ENCODE measurements at places on chromosomes 7 and 10.
A peak's percentile ranks its signal among the peaks of the same experiment; 100 is the strongest.

- no peak for DNase-seq
These were observed 14.2 kb downstream of the TFAM start for GRCh38 chr10:58399410-58399809.

- DNase-seq, result no peak
These were observed 481.3 kb downstream of the DNAJB6 start for GRCh38 chr7:157817944-157818700.

DNA sequence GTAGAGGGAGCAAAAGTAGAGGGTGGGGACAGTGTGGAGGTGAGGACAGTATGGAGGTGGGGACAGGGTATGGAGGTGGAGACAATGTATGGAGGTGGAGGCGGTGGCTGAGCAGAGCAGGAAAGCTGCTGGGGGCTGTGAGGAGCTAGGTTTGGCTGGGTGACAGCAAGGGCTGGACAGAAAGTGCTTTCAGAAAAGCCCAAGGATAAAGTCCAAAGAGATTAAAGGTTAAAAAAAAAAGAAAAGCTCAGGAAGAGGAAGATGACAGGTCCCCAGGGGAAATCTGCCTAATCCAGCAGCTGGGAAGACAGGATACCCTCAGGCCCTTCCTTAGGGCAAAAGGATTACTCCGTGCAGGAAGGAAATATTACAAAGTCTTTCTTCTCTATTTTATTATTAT lies 32.1 kb upstream of the PFKFB3 start:
- no peak for DNase-seq

DNA sequence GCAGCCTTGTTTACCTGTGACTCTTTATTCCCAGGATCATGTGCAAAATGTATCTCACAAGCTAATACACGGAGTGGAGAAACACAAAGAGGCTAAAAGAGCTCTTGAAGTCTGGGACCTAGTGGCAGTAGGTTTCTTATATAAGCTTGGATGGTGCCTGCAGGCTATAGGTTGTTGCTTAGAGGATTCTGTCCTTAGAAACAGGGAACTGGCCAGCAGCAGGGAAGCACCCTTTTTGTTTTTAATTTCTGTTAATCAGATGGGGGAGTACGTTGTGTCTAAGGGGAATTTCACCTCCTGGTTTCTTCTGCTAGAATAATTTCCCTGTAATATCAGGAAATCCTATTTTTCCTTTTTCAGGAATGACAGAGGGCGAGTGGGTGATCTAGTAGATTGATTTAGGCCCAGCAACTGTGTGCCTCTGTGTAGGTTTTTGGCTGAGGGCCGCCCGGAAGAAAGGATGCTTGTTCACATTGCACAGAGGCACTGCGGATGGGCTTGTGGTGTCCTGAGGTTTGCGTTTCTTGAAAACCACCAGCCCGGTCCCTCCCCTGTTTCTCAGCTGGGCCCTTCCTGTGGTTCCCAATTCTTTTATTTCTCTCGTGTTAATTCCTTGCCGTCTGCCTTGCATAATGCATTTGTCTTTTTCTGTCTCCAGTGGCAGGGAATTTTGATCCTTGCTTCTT lies 158.0 kb downstream of the CAMK1D start:
- DNase-seq, result no peak

- no peak for DNase-seq
These were observed 501.6 kb downstream of the GALNT17 start for GRCh38 chr7:71633551-71634008.

DNA sequence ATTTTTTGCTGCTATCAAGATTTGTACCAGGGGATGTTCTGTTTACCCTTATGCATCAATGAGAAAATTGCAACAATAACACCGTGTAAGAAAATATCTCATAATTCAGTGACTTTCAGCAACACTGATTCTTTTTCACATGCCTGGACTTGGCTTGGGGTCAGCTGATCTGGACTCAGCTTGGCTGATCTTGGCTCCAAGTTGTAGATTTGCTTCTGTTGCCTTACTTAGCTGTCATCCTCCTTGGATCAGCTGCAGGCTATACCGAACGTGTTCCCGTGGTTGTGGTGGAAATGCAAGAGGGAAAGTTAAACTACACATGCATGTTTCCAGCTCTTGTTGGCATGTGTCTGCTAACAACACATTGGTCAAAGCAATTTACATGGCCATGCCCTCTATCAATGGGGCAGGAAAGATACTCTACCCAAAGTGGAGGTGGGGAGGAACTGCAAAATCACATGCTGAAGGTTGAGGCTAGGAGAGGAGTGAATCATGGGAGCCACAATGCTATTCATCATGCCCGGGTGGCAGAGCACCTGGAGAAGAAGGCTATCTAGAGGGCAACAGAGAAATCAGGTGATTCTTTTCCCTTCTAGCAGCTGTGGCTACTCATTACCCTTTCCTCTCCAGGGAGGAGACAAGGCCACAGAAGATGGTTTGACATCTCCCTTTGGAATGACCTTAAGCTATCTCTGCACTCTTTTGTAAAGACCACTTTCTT lies 1276.3 kb upstream of the AUTS2 start:
- no peak for DNase-seq

DNA sequence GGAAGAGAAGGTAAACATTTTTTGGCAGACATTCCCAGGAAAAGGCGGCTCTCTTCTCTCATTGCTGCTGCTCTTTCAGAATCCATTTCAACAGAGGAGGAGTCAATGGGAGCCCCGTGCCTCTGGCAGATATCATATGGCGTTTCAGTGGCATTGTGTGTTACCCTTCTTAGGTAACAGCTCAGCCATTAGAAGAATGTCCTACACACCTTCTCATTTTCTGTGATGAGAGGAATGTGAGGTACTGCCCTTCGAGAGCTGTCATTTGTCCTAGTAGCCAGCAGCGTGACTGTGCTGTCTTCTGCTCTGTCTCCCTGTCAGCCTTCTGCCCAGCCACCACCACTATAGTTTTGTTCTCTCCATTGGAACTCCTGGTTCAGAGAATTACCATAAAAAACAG lies 102.4 kb downstream of the EGFR start:
- no peak for DNase-seq

- DNase-seq, result no peak
These were observed 24.6 kb upstream of the MRPS33 start for GRCh38 chr7:141039376-141039775.

- no peak for DNase-seq
These were observed 2.1 kb downstream of the FAM170B start for GRCh38 chr10:49131507-49132361.

- no peak for DNase-seq
These were observed 45.4 kb downstream of the PPIF start for GRCh38 chr10:79392506-79393176.

DNA sequence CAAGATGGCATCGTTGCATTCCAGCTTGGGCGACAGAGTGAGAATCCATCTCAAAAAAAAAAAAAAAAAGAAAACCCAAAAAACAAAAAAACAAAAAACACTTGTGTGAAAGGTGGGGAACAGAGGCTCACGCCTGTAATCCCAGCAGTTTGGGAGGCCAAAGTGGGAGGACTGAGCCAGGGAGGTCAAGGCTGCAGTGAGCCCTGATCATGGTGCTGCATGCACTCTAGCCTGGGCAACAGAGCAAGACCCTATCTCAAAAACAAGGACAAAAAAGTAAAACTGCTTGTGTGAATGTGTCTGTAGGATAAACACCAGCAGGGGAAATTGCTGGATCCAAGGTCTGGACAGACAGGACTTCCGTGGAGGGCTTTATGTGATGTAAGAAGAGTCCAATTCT lies 4.5 kb downstream of the PAOX start:
- no peak for DNase-seq

DNA sequence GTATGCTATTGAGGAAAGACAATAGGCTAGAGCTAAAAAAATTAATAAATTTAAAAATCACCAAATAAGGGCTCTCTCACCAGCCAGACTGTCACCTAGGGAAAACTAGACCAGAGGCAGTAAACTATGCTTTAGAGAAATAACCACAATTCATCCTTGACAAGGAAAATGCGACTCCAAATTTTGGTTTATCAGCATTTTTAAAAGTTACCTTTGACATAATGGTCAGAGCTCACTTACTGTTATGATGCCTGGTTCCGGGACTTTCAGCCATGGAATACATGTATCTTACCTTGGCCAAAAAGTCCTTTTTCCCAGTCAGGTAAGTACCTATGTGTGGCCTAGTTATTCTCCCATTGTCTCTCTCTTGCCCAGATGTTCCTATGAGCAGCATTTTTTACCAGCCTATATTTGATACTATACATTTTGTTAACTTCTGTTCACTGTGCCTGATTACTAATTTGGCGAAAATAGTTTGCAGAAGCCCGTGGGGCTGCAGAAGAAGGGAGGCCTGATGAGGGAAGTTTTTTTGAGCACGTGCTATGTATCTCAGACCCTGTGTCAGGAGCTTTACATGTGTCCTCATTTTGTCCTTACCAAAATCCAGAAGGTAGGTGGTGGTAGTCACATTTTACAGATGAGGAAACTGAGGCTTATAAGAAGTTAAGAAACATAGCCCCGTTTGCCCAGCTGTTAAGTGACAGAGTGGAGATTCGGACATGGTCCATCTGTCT lies 149.7 kb downstream of the CELF2 start:
- DNase-seq, result no peak

DNA sequence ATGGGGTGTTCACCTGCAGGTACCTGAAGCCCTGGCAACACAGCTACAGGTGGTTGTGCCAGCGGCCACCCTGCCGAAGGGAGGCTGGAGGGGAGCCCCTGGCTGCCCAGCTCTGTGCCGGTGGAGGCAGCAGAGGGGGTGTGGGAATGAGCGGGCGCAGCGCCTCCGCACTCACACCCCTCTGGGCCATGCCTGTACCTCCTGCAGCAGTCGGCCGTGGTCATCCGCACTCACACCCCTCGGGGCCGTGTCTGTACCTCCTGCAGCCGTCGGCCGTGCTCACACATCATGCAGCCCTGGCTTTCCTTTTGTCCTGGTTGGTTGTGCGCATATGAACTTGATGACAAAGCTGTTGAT lies 1.7 kb downstream of the ZNF511 start:
- DNase-seq, result no peak

DNA sequence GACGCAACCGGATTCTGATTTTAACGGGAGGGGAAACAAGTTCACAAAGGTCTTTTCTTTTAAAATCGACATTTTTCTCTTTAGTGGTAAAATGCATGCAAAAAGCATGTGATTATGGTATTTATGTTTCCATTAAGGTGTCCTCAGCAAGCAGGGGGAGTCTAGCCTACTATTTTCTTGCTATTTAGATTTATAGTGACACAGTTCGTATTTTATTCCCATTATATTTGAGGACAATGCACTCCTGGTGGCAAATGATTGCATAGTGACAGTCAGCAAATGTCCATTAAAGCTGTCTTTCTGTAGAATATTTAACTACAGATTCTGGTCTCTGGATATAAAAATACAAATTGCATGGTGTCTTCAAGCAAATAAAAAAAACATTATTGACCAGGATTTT lies 554.2 kb downstream of the PARD3 start:
- no peak for DNase-seq

DNA sequence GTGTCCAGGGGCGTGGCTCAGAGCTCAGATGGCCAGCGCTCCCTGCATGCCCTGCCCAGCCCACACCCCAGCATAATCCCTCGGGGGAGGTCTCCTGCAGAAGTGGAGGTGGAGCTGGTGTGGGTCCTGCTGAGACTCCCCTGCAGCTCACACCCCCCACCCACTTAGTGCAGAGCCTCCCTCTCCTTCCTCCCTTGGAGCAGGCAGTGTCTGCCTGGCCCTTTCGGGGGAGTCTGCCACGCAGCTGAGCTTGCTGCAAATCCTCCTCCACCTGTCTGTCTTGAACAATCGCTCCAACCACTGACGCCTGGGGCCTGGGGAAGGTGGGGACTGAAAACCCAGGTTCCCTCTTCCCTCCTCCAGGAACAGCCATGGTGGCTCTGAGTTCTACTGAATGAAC lies 219.7 kb upstream of the PPP2R2D start:
- no peak for DNase-seq

DNA sequence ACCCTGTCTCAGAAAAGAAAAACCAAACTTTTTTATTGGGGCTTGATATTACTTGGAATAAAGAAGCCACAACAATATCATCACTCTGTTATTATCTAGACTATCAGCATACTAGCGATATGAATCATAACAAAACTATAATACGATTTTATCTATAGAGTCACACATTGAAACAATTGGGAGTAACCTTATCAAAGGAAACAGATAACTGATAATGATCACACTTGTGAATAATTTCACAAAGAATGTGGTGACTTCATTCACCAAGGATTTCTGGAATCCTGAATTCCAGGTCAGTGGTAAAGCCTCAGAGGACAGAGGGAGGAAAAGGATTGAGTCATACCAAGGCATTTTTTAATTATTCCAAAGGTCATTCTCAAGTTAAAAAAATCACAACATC lies 32.1 kb upstream of the NMT2 start:
- no peak for DNase-seq

GRCh38 chr7:130957137-130957513 lies 223.1 kb upstream of the KLF14 start:
- DNase-seq, result no peak

DNA sequence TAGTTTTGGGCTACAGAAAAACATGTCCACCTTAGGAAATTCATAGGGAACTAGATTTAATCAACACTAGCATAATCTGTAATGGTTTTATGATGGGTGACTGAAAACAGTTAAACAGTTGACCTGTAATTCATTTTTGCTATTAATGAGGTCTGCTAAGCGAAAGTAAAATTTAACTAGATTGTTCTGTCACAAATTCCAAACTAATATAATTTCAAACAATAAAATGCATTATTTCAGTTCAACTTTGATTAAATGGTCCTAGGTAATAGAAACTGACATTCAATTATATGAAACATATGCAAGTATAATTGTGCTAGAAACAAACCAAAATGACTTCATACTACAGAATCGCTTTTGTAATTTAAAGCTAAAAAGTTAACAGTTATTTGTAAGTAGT lies 6.9 kb downstream of the NOC3L start:
- DNase-seq, result no peak

DNA sequence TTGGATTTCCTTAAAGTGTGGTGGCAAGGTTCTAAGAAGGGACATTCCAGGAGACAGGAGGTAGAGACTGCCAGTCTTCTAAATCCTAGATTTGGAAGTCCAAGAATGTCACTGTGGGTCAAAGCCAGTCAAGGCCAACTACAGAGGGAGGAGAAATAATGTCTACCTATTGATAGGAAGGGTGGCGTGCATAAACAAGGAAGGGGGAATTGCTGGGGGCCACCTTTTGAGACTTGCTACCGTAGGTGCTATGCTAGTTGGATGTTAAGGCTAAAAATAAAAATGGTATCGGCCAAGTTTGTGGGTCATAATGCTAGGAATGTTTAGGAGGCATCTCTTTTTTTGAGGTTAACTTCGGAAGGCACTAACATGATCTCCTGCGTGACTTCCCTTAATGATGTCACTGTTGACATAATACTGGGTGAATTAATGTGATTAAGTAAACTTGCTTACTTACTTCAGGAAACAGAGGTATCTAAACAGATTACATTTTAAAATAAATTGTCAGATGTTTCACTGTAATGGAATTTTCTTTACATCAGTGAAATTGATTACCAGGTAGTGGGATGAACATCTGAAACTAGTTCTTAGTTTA lies 4.8 kb downstream of the BTRC start:
- no peak for DNase-seq

- no peak for DNase-seq
These were observed 198.3 kb upstream of the KAT6B start for GRCh38 chr10:74628136-74628535.

GRCh38 chr10:91220954-91221675 lies 652 bp downstream of the PCGF5 start:
- DNase-seq, result peak; percentile 28
